ENCODE measurements at places on chromosomes 4 and X. TPM values are rescaled to one million over a fixed set of nuclear protein-coding genes. Genes with fewer than 3 reads are reported as not detected.

DNA sequence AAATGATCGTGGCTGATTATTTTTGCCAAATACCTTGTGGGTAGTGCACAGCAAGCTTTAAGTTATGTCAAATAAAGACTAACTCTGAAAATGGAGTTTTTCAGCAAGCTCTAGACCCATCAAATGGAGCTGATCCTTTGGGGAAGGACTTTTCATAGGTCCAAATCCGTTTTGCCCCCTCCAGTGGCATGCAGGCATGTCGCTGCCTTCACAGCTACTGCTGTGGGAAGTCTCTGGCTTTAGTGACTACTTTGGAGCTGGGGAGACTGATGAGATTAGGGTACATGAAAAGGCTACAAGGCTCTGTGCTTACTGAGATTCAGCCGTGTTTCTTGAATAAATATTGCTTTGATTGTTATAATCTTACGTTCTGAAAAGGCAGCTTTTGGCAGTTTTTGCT is 106.6 kb upstream of the HS3ST1 start:
- DNase-seq: no peak

Gene SASH3
- 2.5 TPM for total RNA-seq

GRCh38 chr4:101345271-101345595 is 2.1 kb downstream of the PPP3CA start:
- no peak for DNase-seq

- no peak for DNase-seq
Observed at GRCh38 chrX:70498129-70498528, 53.5 kb downstream of the DLG3 start.

GRCh38 chrX:107676559-107677378 is 48.5 kb downstream of the PRPS1 start:
- DNase-seq: peak; percentile 94

Gene PARM1
- total RNA-seq: 58.7 TPM

- no peak for DNase-seq
Observed at GRCh38 chr4:121127100-121127499, 37.0 kb downstream of the TNIP3 start.

GRCh38 chr4:186485150-186485549 is 70.2 kb downstream of the MTNR1A start:
- no peak for DNase-seq

- DNase-seq: no peak
Observed at GRCh38 chr4:100708776-100709175, 191.0 kb upstream of the EMCN start.

Gene FHDC1
- 0.27 TPM for total RNA-seq

DNA sequence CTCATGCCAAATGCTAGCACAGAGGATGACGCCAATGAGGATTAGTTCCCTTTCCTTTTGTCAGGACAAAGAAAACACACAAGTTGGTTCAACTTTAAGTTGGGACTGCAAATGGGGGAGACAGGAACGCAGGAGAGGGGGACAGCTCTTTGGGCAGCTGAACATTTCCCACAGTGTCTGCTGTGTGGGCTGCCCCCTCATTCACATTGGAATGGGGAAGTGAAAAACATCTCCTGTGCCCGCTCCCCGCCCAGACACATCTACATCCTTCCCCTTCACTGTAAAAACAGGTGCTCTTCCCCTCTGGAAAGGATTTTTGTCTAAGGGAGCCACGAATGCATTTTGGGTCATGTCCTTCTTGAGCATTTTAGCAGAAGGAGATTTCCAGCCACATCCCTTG is 44.5 kb upstream of the TBC1D9 start:
- DNase-seq: no peak

DNA sequence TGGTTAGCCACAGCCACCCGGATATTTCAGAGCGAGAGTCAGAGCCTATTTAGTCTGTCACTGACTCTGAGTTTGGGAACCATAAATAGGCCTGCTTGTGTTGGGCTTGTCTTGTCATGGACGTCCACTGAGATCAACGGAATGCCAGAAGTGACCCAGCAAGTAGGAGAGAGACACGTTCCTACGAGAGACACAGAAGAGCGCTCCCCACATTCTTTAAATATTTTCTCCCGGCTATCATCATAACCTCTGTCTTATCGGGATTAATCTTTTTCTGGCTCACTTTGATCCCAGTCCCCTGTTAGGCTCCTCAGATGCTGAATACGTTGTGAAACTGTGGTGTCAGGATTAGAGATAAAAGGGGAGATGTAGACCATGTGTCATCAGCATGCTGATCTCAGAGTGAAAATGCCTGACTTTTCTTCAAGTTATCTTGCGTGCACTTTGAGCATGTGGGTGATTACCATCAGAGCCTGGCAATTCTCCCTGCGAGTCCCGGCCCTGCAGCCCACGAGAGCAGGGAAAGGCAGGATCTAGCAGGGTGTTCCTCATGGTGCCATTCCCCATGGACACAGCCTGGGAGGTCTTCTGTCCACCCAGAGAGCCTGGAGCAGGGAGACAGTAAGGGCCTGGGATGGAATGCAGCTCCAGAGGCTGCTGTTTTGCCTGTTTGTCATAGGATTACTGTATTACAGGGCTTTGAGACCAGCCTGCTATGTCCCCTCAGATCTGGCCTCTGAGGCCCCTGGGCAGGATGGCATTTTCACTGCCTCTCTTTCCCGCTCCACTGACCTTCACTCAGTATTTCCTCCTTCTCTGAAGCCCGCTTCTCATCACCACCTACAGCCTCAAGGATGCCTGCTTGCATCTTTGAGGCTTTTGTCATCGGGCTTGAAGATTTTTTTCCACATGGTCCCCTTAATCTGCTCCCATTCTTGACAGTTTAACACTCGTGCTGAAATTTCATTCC is 2.8 kb upstream of the TENM3 start:
- DNase-seq: no peak

GRCh38 chrX:155027509-155028066 is 944 bp downstream of the FUNDC2 start:
- DNase-seq: no peak

DNA sequence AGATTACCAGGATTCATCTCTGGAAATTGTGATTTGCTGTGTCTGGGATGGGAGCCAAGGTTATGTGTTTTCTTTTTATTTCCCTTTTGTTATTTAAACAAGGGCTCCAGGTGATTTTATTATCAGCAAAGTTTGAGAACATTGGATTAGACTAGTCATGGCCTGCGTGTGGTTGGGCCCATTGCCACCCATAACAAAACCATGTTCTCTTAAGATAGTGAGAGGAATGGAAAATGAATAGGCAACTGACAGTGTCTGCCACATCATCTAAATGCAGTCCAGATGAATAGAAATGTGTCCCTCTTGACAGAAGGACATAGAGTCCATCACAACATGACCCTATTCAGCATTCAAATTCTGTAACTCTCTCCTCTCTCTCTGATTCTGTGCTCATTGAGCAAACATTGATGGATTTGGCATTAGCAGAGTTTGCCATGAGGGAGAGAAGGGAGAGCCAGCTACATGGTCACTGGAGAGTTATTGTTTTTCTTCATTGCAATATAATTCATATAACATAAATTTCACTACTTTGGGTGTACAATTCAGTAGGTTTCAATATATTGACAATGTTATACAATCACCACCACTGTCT is 11.7 kb downstream of the XK start:
- no peak for DNase-seq

GRCh38 chr4:159019356-159019755 is 83.5 kb upstream of the RAPGEF2 start:
- DNase-seq: no peak

Gene LONRF3
- total RNA-seq: 3.0 TPM

- peak; percentile 48 for DNase-seq
Observed at GRCh38 chr4:7356667-7357310, 77.9 kb downstream of the PSAPL1 start.
